K562 (cell line): ENCODE measurements at places on chromosomes 1 and 21.

- DNase-seq: no peak
These were observed 38.8 kb downstream of the MACF1 start for GRCh38 chr1:39243302-39243701.

- no peak for DNase-seq
These were observed 8.8 kb downstream of the TMEM63A start for GRCh38 chr1:225873281-225873850.

- DNase-seq: no peak
These were observed 15.3 kb upstream of the POU3F1 start for GRCh38 chr1:38061883-38062328.

DNA sequence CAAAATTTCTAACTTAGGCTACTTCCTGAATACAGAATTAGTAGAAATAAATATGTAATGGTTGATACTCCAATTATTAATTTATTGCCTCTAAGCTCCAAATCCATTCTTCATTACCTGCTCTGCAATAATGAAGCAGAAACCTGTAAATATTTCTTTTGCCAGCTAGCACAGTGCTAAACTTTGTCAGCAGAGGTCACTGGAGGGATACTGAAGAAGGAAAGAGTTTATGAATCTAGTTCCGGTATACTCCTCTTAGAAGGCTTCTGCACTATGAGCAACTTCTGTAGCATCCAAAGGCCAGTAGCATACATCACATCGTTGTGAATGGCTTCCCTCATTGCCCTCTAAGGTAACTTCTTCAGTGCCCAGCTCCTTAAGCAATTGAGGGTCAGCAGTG is 81.0 kb upstream of the LHX8 start:
- DNase-seq: no peak

- no peak for DNase-seq
These were observed 40.4 kb downstream of the LIN9 start for GRCh38 chr1:226268421-226269124.

- DNase-seq: no peak
These were observed 2.3 kb upstream of the ATP2B4 start for GRCh38 chr1:203624341-203624712.
